ENCODE measurements at places on chromosomes 4 and X.
A peak's percentile ranks its signal among the peaks of the same experiment; 100 is the strongest.

GRCh38 chr4:143186649-143187048 is 1.9 kb downstream of the USP38 start:
- DNase-seq = no peak

- DNase-seq = no peak
Measured at GRCh38 chrX:48714573-48714972, 18.0 kb downstream of the SUV39H1 start.

GRCh38 chr4:40265910-40266274 is 69.1 kb downstream of the RHOH start:
- DNase-seq = no peak

DNA sequence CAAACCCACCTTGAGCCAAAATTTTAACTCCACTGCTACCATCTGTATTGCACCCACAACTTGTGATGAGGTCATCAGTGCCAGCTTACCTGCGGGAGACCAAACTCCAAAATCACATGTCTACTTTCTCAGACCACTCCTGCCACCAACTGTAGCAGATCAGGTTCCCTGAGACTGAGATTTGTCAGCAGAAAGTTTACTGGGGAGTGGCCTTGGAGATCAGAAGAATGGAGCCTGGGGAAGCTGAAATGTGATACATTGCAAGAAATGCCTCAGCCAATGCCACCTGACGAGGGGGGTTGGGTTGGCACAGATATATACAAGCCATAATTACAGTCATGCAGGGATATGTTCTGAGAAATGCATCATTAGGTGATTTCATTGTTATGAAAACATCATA is 19.1 kb downstream of the HAUS3 start:
- no peak for DNase-seq

- no peak for DNase-seq
Measured at GRCh38 chr4:184413261-184414046, 60.9 kb downstream of the IRF2 start.

DNA sequence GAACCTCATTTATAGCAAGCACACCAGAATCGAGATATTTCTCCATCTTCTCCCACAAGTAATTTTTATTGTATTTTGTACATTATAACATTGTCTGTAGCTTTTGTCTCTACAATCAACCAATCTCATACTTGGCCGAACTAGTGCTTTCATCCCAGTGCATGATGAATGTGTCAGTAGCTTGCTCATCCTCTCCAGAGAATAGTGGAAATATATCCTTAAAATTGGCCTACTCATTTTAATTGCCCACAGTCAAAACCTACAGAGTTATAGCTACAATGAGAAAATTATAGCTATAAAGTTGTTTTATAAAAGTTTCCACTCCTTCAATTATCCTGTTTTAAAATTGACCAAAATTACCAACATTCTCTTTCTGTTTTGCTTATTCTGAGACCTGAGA is 103.8 kb downstream of the MAPK10 start:
- no peak for DNase-seq

- DNase-seq = no peak
Measured at GRCh38 chrX:460823-461640, 74.3 kb upstream of the PPP2R3B start.

- DNase-seq = no peak
Measured at GRCh38 chrX:151729056-151729725, 5.4 kb upstream of the CNGA2 start.

- no peak for DNase-seq
Measured at GRCh38 chr4:21367567-21367966, 581.0 kb downstream of the KCNIP4 start.

- DNase-seq = no peak
Measured at GRCh38 chr4:126267689-126268088, 952.9 kb downstream of the FAT4 start.

- no peak for DNase-seq
Measured at GRCh38 chr4:120329386-120329785, 262.7 kb upstream of the MAD2L1 start.

DNA sequence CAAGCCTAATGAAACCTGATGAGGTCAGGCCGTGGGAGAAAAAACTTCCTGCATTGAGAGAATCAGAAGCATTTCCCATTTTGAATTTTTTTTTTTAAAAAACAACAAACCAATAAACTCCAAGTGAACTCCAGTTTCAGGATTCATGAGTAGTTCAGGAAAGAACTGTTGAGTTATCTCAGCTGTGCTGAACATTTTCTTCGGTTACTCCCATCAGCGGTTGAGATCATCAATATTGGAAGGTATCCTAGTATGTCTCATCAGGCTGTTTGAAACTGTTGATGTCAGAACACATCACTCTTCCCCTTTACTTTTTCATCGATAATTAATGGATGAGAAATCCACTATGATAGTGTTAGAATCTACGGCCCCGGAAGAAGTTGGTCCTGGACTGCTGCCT is 82.4 kb upstream of the ADGRG2 start:
- DNase-seq = no peak

- DNase-seq = no peak
Measured at GRCh38 chr4:25485104-25485503, 108.0 kb downstream of the ANAPC4 start.

DNA sequence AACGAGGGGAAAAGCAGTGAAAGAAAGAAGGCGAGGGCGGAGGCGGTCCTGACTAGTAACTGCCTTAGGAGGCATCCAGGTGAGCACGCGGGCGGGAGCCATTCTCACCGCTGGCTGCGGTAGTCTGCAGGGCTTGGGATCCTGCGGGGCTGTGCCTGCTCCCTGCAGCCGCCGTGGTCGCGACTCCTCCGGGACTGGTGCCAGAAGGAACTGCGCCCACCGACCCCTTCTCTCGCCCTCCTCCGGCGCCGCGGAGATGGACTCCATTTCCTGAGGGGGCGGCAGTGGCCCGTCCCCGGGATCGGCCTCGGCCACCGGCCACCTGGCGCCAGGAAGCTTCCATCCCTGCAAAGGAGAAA is 543 bp downstream of the NFXL1 start:
- DNase-seq = peak; percentile 70

DNA sequence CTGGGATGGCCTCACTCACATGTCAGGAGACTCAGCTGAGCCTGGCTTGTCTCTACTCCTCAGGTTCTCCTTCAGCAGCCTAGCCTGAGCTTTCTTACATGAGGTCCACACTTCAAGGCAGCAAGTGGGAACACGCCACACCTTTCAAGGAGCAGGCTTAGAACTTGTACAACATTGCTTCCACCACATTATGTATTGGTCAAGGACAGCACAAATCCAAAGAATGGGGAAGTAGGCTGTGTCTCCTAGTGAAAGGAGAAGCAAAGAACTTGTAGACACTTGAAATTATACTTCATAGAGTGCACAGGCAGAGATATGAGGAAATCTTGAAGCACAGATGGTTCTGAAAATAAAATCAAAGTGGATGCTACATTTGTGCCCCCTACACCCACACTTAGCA is 120.9 kb upstream of the NOCT start:
- no peak for DNase-seq

GRCh38 chr4:75848891-75849290 is 53.4 kb downstream of the PPEF2 start:
- no peak for DNase-seq

DNA sequence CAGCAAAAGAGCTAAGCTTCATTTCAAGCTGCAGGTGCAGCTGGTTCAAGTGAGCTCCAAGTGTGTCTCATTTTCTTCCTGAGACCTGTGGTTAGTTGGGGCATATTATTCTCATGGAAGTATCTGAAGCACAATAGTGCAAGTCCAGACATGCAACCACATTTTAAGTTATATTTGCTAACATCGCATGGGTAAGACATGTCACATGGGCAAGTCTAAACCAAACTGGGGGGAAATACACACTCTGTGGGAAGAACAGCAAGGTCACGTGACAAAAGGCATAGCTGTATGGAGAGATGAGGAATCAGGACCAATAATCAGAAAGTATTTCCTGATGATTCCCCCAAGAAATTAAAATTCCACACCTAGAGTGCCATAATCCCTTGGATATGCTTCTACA is 94.9 kb upstream of the NDP start:
- no peak for DNase-seq

- DNase-seq = no peak
Measured at GRCh38 chrX:69366183-69366582, 137.9 kb upstream of the NALF2 start.

DNA sequence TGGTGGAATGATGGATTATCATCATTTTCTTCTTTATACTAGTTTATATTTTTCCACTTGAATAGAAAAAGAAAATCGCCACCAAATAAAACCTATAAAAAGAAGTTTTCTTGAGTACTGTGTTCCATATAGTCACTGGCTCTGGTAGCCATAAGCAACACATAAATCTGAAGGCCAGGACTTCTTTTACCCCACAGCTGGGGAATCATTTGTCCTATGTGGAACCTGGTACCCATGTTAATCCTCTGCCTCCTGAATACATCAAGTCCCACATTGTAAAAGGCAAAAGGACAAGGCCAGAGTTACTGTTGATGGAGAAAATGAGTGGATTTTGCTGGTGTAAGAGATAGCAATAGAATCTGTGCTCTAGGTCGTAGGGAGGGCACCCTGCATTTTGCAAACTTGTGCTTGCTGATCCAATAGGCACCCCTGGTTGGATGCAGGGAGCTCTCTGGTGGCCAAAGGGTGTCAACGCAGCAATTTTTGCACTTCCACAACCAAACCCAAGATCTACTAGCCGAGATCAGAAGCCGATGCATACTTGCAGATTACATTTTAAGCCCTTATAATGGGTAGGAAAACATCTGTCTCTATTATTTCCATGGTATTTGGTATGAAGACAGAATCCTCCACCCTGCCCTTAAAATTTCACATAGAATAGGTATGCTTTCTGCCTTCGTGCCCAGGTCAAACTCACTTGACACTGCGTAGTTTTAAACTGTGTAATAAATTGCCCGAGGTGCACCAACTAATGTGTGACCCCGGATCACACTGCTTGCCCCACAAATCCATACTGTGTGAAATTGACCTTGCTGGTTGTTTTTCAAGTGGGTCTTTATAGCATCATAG is 146.2 kb upstream of the SCML1 start:
- peak; percentile 72 for DNase-seq

DNA sequence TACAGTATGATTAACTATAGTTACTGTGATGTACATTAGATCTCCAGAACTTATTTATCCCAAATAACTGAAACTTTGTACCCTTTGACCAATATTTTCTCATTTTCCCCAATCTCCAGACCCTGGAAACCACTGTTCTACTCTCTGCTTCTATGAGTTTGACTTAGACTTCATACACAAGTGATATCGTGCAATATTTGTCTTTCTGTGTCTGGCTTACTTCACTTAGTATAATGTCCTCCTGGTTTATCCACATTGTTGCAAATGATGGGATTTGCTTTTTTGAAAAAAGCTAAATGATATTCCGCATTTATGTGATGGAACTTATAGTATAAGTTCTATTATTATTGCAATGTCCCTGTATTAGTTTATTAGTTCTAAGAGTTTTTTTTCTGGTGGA is 81.8 kb upstream of the SOD3 start:
- no peak for DNase-seq

GRCh38 chr4:140423106-140423505 is 4.3 kb downstream of the CLGN start:
- no peak for DNase-seq
